Bladder microvascular endothelial cell (primary cell): ENCODE measurements at places on chromosomes 4 and X. TPM values are rescaled to one million over a fixed set of nuclear protein-coding genes. Genes with fewer than 3 reads are reported as not detected.

The WDR17 gene
- under 0.01 and 0.19 TPM in 2 replicates for total RNA-seq

The LEF1 gene
- 0.16 TPM in 1 of 2 replicates, not detected in the other for total RNA-seq

The FGG gene
- total RNA-seq, result not detected in 2 replicates

The ARHGEF6 gene
- total RNA-seq, result 7.1 and 14.4 TPM in 2 replicates

The OSTC gene
- total RNA-seq, result 140 and 151 TPM in 2 replicates

The TCEAL2 gene
- total RNA-seq, result not detected in 2 replicates

The CD38 gene
- under 0.01 and 5.3 TPM in 2 replicates for total RNA-seq

The GLRA3 gene
- total RNA-seq, result not detected in 2 replicates
